ENCODE measurements at places on chromosomes 2 and 18.

GRCh38 chr18:48781988-48782363 lies 168.8 kb downstream of the SMAD7 start:
- H3K4me1 ChIP-seq = peaks cover 90% of the 10 kb centered on the region
- peak overlapping the region; percentile 98 for H3K27ac ChIP-seq
- peaks cover 7% of the 10 kb centered on the region for H3K36me3 ChIP-seq
- no peak for DNase-seq
- H3K27me3 ChIP-seq = no peaks in the 10 kb centered on the region
- H3K4me3 ChIP-seq = peak overlapping the region; percentile 42

- no peaks in the 10 kb centered on the region for H3K4me1 ChIP-seq
- no peak overlapping the region for H3K4me3 ChIP-seq
- no peak for DNase-seq
- H3K36me3 ChIP-seq = no peaks in the 10 kb centered on the region
- H3K27me3 ChIP-seq = peaks cover 9% of the 10 kb centered on the region
Measured at GRCh38 chr2:73128841-73129535, 16.2 kb upstream of the RAB11FIP5 start.

DNA sequence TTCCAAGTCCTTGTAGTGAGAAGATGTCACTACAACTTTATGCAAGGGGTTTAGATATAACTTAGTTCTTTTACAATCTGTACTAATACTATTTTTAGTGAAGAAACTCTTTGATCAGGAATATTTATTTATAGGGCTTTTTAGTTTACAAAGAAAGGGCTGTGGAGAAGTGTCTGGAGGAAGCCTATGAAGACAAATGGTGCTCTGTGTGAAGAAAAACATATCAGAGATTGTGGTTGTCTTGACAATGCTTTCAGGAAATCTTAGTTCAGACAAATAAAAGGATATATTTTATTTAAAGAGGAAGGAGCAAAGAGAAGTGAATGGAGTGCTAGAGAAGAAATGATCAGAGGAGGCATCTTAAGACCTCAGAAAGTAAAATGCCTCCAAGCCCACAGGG lies 824.9 kb downstream of the DCDC2C start:
- no peak for DNase-seq
- no peak overlapping the region for H3K27ac ChIP-seq
- no peaks in the 10 kb centered on the region for H3K36me3 ChIP-seq
- no peak overlapping the region for H3K4me3 ChIP-seq
- H3K4me1 ChIP-seq = no peaks in the 10 kb centered on the region
- H3K27me3 ChIP-seq = no peaks in the 10 kb centered on the region

GRCh38 chr2:214322662-214323061 lies 88.2 kb upstream of the VWC2L start:
- H3K4me3 ChIP-seq = no peak overlapping the region
- no peak overlapping the region for H3K27ac ChIP-seq
- no peaks in the 10 kb centered on the region for H3K27me3 ChIP-seq
- no peak for DNase-seq

- no peak for DNase-seq
- peaks cover 26% of the 10 kb centered on the region for H3K36me3 ChIP-seq
- H3K4me1 ChIP-seq = no peaks in the 10 kb centered on the region
- no peak overlapping the region for H3K27ac ChIP-seq
- no peak overlapping the region for H3K4me3 ChIP-seq
Measured at GRCh38 chr2:72999729-73000725, 71.5 kb downstream of the SFXN5 start.

- no peaks in the 10 kb centered on the region for H3K36me3 ChIP-seq
- no peak for DNase-seq
- H3K4me3 ChIP-seq = no peak overlapping the region
- H3K27me3 ChIP-seq = no peaks in the 10 kb centered on the region
Measured at GRCh38 chr2:137983581-137983980, 19.3 kb downstream of the HNMT start.
